SHP77 (cell line): ENCODE measurements at places on chromosomes 13 and 19.

- DNase-seq: no peak
Measured at GRCh38 chr19:42247640-42248199, 5.3 kb upstream of the GSK3A start.

DNA sequence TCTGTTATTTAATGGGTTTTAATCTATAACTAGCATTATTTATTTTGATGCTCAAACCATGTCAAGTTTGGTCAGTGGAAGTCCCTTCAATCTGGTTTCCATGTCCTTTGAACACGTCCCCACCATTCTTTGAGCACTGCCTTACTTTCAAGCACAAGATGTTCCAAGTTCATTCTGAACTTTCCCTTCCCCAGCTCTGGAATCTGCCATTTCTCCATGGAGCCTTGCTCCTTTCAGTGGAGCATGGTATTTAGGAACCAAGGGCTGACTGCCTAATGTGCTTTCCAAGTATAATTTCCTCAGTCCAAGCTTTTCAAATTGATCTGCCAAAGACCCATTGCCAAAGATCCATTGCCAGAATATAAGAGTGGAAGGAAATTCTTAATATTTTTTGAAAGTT, 1.1 kb upstream of the ZNF546 start:
- DNase-seq: no peak

- no peak for DNase-seq
Measured at GRCh38 chr19:14088634-14089411, 1.7 kb downstream of the SAMD1 start.

DNA sequence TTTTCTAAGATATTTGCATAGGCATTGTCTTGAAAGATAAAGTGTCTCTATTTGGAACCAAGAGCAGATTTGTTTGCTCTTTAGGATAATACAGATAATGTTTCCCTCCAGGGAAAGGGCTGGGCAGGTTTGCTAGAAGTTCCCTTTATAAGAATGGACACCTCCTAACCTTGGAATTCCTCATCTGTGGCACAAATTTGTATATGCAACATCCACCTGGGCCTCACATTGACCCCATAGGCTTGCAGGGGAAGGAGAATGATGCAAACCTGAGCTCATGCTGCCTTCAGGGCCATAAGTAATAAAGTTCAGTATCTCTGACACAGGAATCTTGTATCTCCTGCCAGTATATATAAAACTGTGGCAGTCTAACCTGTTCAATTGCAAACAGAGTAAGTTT, 508.4 kb upstream of the MIR17HG start:
- no peak for DNase-seq

DNA sequence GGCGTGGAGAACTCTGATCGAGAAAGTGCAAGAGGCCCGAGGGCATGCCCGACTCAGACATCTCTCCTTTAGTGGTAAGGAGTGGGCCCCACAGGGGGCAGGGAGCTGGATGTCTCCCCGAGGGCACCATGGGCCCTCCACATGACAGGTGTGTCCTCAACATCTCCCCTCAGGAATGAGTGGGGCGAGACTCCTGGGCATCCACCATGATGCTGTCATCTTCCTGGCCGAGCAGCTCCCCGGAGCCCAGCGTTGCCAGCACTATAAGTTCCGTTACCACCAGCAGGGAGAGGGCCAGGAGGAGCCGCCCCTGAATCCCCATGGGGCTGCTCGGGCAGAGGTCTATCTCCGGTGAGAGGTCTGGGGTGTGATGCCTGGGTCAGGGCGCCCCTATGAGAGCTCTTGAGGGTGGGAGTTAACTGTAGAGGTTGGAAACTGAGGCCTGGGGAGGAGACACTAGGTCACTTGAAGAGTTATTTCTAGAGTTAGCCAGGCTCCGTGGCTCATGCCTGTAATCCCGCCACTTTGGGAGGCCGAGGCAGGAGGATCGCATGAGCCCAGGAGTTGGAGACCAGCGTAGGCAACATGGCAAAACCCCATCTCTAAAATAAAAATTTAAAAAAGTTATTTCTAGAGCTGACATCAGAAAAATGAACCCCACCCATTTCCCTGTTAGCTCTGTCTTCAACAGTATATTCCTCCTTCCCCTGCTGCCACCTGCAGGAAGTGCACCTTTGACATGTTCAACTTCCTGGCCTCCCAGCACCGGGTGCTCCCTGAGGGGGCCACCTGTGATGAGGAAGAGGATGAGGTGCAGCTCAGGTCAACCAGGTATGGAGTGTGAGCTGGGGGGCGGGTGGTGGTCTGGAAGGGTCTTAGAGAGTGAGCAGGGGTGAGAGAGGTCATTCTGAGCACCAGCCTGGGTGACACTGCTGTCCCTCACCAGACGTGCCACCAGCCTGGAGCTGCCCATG, 5.1 kb downstream of the IGFLR1 start:
- DNase-seq: no peak

DNA sequence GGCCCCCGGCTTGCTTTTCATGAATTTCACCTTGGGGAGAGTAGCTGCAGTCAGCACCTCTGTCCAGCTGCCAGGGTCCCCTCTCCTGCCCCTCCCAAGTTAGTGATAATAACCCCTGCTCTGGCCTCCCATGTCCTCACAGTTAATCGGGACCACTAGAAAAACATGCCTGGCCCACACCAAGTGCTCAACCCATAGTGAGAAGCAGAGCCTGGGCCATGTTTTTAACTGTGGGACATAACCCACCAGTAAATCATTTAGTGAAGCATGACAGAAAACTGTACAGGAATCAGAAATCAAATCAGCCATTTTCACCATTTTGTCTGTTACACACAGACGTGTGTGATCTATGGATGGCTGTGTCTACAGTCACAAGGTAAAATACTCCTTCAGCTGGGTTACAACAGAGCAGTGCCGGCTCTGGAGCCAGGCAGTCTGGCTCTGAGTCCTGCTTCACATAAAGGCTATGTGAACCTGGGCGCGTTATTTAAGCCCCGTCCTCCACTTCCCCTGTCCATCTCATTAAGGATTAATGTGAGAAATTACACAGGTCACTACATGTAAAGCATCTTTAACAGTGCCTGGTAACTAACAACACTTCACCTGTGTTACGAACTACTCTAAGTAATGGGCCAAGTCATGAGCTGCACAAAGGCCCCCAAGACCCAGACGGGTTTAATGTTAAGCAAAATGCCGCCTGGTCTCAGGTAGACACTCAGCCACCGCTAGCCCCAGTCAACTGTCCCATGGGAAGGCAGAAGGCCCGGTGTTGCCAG, 7.6 kb upstream of the ECH1 start:
- DNase-seq: no peak
